ENCODE measurements at places on chromosomes 5 and 9. TPM values are rescaled to one million over a fixed set of nuclear protein-coding genes. Genes with fewer than 3 reads are reported as not detected.

GRCh38 chr9:75939536-75940111 is 49.2 kb downstream of the PCSK5 start:
- DNase-seq = no peak
- no peaks in the 10 kb centered on the region for H3K27me3 ChIP-seq
- H3K36me3 ChIP-seq = no peaks in the 10 kb centered on the region
- H3K4me3 ChIP-seq = no peak overlapping the region

DNA sequence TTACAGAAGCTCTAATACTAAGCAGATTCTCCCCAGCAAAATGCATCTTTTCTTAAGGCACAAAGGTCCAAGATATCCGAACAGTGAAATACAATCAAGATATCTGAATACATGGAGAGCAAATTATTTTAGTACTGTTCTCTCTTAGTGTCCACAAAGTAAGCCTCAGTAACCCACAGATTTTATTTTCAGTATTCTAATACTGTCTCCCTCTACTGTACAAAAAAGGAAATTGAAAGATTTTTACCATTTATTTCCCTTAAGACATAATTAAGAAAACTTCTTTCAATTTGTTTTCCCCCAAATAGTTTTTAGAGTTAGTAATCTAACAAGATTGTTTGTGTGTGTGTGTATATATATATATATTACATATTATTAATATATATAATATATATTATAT is 24.7 kb upstream of the NOL6 start:
- H3K36me3 ChIP-seq = no peaks in the 10 kb centered on the region
- H3K27ac ChIP-seq = no peak overlapping the region
- no peak overlapping the region for H3K4me3 ChIP-seq
- no peaks in the 10 kb centered on the region for H3K27me3 ChIP-seq

DNA sequence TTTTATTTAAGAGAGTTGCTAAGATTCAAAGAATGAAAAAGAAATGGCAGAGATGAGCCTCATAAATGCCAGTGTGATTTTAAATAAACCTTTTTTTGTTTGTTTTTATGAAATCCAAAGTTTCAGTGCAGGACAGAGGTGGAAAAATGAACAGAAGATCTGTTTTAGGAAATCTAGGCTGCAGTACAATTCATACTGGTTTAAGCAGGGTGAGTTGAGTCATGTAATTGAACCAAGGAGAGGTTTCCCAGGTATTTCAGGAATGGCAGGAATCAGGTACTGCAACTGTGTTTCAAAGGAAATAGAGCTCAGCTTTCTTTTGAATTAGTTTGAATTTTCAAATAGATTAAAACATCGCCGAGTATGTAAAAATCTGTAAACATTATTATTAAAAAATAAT is 3.0 kb upstream of the ANKRD31 start:
- H3K27me3 ChIP-seq = no peaks in the 10 kb centered on the region
- H3K4me3 ChIP-seq = no peak overlapping the region
- H3K36me3 ChIP-seq = no peaks in the 10 kb centered on the region

- no peaks in the 10 kb centered on the region for H3K27me3 ChIP-seq
- peak overlapping the region; percentile 99 for H3K27ac ChIP-seq
- peaks cover 19% of the 10 kb centered on the region for H3K4me1 ChIP-seq
- peak; percentile 74 for DNase-seq
These were observed 580 bp upstream of the PRRX2 start for GRCh38 chr9:129664746-129665388.

DNA sequence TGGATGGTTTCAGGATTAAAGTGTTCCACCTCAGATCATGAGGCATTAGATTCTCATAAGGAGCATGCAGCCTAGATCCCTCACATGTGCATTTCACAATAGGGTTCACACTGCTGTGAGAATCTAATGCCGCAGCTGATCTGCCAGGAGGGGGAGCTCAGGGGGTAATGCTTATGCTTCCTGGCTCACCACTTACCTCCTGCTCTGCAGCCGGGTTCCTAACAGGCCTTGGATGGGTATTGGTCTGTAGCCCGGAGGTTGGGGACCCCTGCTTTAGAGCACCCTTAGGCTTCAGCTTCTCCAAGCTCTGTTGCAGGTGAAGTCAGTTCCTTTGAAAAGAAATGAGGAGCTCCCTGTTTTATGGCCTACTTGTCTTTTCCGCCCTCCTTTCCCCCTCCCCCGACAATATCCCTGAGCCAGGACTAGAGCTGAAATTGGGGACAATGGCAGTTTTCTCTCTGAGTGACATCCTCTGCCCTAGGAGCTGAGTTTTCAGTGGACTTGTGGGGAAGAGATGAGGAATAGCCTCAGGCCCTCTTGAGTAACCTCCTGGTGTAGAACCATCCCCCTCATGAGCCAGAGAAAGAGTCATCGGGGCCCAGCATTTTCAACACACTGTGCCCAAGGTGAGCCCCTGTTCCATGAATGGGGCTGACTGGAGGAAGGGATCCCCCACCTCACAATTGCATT is 16.2 kb upstream of the MAT2B start:
- no peak overlapping the region for H3K4me3 ChIP-seq
- DNase-seq = peak; percentile 30
- H3K27me3 ChIP-seq = no peaks in the 10 kb centered on the region
- H3K4me1 ChIP-seq = no peaks in the 10 kb centered on the region
- H3K27ac ChIP-seq = no peak overlapping the region
- peaks cover 3% of the 10 kb centered on the region for H3K36me3 ChIP-seq

DNA sequence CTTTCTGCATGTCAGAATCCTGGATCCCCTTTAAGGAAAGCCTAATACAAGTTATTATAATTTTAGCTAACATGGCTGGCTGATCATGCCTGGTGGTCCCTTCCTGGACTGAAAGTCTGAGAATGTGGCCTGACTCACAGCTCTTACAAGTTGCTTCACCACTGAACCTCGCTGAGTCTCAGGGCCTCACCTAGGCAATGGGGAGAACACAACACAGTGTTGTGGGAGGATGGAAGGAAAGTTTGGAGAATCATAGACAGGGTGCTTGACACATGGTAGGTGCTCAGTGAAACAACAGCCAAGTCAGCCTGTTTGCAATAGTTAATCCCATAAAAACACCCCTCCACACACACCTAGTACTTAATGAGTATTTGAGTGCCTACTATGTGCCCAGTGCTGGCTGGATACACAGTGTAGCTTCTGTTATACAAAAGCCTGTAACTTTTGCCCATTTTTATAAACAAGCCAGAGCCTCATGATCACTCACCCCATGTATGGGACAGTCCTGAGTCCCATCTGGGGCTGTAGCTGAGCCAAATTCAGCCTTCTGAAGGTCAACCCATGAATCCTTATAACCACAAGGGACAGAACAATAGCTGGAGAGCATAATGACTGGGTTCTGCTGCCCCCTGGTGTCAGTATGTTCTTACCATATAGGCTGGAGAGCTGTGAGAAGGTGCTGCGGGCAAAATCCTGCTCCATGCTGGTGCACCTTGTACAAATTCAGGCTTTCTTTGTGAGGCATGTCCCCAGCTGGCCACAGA is 3.9 kb downstream of the ACSL6 start:
- peaks cover 21% of the 10 kb centered on the region for H3K27me3 ChIP-seq
- H3K4me3 ChIP-seq = no peak overlapping the region
- no peak overlapping the region for H3K27ac ChIP-seq
- no peaks in the 10 kb centered on the region for H3K36me3 ChIP-seq

DNA sequence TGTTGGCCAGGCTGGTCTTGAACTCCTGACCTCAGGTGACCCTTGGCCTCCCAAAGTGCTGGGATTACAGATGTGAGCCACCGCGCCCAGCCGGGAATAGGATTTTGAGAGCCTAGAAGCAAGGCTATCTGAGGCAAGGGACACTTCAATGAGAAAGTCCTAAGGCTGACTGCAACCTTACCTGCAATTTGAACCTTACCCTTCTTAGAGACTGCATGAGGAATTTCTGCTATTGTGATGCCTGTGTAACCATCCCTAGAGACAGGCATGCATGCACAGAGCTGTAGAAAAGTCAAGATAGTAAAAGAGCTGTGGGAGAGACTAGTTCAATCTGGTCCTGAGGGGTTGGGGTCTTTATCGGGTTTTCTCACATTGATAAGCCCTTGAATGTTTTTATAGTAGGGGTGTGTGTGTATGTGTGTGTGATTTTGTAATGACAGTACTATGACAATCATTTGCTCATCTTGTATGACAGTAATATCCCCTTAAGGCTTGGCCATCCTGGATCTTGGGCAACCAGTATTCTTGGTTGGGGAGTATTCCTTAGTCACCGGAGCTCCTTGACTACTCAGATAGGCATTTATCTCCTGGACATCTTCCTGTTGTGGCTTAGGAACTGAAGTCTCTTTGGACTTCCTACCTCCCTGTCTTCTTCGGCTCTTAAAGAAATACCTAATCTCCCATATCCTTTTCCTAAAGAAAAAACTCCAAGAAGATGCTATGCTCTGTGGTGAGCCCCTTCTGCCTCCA is 11.2 kb downstream of the DNAJB5 start:
- H3K4me3 ChIP-seq = peak overlapping the region; percentile 32
- no peaks in the 10 kb centered on the region for H3K27me3 ChIP-seq
- H3K36me3 ChIP-seq = no peaks in the 10 kb centered on the region
- DNase-seq = peak; percentile 94
- H3K4me1 ChIP-seq = peaks cover 27% of the 10 kb centered on the region
- peak overlapping the region; percentile 79 for H3K27ac ChIP-seq

- no peaks in the 10 kb centered on the region for H3K27me3 ChIP-seq
- no peaks in the 10 kb centered on the region for H3K4me1 ChIP-seq
- no peak for DNase-seq
- peaks cover 95% of the 10 kb centered on the region for H3K36me3 ChIP-seq
- H3K27ac ChIP-seq = no peak overlapping the region
These were observed 9.8 kb downstream of the CCT5 start for GRCh38 chr5:10259899-10260298.

DNA sequence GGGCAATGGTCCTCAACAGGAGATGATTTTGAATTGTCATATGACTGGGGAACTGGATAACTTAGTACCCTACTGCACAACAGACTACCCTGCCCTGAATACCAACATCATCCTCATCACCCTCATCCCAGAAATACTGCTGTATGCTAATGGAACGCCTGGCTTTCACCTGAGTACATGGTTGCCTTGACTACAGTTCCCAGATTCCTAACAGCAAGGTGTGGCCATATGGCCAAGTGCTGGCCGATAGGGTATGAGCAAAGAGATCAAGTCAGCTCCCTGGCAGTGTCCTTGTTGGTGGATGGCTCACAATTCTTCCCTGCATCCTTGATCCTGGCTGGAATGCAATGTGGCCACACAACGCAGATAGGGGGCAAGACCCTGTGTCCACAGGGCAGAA is 31.2 kb upstream of the IRX2 start:
- H3K27me3 ChIP-seq = no peaks in the 10 kb centered on the region
- H3K4me3 ChIP-seq = no peak overlapping the region
- no peaks in the 10 kb centered on the region for H3K4me1 ChIP-seq
- no peak overlapping the region for H3K27ac ChIP-seq
- no peak for DNase-seq
- no peaks in the 10 kb centered on the region for H3K36me3 ChIP-seq

DNA sequence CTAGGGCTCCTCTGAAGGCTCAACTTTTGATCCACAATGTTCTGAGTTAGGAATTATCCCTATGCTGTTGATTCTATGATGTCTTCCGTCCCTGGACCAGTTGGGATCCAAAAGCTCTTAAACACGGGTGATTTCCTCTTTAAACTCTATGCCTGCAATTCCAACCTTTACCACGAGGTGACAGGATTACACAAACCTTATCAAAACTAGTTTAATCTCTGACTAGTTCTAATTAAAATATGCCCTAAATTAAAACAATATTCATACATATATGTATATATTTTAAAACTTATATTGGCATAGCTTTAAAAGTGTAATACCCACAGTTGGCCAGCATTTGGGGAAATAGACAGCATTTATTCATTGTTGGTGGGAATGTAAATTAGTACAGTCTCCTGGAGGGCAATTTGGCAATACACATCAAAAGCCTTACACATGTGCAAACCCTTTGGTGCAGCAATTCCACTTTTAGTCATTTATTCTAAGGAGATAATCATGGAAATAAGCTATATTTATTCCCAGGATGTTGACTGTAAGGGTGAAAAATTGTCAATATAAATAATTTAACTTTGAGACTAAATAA is 51.6 kb upstream of the PHYKPL start:
- H3K36me3 ChIP-seq = no peaks in the 10 kb centered on the region
- no peak overlapping the region for H3K27ac ChIP-seq
- H3K4me3 ChIP-seq = no peak overlapping the region
- DNase-seq = no peak
- H3K4me1 ChIP-seq = no peaks in the 10 kb centered on the region
- peaks cover 11% of the 10 kb centered on the region for H3K27me3 ChIP-seq

DNA sequence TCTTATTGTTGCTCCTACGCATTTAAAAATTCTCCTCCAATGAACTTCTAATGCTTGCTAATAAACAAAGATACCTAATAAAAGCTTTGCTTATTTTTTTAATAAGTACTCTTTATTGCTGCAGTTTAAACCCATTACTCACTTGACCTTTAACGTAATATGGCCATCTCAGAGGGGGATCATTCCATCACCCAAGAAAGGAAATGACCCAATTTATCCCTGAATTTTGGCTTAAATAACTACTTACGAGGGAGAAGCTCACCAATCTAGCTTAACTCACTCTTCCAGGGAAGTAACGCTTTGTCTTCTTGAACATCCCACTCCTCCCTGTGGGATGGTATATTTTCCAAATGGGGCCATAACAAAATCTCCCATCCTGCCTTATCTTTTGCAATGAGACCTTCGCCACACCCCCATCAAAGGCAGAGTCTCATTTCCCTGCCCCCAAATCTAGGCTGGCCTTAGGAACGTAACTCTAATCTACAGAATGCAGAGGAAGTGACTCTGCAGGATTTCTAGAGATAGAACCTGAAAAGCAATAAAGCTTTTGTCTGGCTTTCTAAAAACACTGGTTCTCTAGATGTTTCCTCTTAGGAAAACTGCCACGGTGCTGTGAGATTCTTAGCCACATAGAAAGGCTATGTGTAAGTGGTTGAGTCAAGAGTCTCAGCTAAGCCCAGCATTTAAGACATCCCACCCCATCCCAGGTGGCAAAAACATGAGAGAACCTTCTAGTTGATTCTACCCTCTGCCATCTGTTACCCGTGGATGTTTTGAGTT is 310.0 kb downstream of the ASTN2 start:
- no peak overlapping the region for H3K27ac ChIP-seq
- no peaks in the 10 kb centered on the region for H3K4me1 ChIP-seq
- no peak overlapping the region for H3K4me3 ChIP-seq
- no peaks in the 10 kb centered on the region for H3K27me3 ChIP-seq

DNA sequence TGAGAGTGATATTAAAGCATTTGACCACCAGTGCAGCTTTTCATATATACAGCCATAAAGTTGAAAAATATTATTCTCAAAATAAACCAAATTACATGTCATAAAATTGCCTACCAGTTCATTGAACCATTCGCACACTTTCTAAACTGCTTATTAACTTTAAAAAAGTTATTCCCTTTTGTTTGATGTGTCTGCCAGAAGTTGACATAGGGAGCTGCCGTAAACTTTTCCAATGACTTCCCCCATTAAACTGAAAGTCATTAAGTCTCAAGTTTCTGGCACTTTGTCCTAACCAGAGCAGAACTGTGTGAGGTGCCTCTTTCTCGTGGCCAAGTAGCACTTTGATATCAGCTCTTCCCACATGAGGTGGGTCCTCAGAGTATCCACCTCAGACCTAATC is 582.0 kb upstream of the DMAC1 start:
- H3K4me1 ChIP-seq = no peaks in the 10 kb centered on the region
- no peaks in the 10 kb centered on the region for H3K27me3 ChIP-seq
- no peak overlapping the region for H3K27ac ChIP-seq

Gene PRDM9
- polyA plus RNA-seq = not detected

Gene SPINK5
- polyA plus RNA-seq = not detected

Gene TRAF1
- 0.54 TPM for polyA plus RNA-seq

Gene SV2C
- not detected for polyA plus RNA-seq

Gene IL4
- polyA plus RNA-seq = 0.34 TPM

Gene SEMA5A
- 33.5 TPM for polyA plus RNA-seq

Gene MOB3B
- 0.08 TPM for polyA plus RNA-seq

Gene TEX48
- not detected for polyA plus RNA-seq

Gene KIAA0825
- polyA plus RNA-seq = 3.0 TPM

Gene PDGFRB
- 155 TPM for polyA plus RNA-seq

Gene FOXD4L6
- not detected for polyA plus RNA-seq

Data from GM23248 (cell line).